ENCODE measurements at places on chromosomes 6 and 20.

- DNase-seq: no peak
Observed at GRCh38 chr6:36955671-36956445, 1.3 kb downstream of the PI16 start.

DNA sequence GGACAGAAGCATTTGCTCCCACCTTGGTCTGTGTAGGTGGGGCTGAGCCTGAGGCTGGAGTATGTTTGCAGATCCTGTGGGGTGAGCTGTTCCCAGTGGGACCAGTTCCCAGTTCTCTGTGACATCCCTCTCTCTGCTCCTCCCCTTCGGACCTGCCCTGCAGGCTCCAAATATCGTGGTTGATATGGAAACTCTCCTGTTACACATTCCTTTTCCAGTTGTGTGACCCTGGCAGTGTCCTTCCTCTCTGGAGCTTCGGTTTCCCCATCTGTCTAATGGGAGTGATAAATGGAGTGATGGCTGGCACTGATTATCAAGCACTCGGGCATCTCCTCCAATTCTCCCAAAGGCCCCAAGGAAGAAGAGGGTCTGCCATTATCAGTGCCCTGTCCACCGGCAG is 15.7 kb upstream of the TGM2 start:
- DNase-seq: no peak

DNA sequence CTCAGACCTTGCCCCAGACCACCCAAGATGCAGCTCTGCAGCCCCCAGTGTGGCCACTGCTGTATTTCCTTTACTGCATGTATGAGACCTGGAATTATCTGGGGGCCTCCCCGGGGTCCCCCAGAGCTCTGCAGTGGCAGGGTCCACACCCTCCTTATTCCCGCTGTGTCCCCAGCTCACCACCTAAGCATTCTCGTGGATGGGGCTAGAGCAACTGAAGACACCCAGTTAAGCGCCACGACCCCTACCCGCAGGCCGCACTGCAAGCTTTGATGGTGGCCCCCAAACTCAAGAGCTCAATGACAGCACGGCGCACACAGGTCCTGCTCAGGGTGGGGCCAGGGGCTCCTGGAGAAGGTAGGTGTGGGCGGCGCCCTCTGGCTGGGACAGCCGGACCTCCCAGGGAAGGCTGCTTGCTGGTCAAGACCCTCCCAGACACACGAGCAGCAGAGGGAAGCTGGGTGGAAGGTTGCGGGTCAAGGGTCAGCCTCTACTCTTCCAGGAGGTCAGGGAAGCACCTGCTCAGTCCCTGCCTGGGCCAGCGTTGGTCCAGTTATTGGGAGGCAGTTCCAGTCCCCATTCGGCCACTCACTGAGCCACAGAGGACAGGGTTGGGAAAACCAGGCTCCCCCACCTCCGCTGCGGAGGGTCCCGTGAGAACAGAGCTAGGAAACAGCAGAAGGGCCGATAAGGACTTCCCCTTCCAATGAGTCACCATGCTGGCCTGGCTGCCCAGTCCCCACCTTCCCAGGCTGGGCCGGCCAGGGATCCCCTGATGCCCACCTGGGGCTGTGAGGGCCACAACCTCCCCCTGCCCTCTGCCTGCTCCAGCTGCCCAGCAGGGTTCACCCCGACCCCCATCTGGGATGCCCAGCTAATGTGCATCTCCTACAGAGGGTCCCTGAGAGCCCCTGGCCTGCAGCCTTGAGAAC is 2.9 kb downstream of the LAMA5 start:
- no peak for DNase-seq

- no peak for DNase-seq
Observed at GRCh38 chr6:12423832-12424231, 133.7 kb downstream of the EDN1 start.

DNA sequence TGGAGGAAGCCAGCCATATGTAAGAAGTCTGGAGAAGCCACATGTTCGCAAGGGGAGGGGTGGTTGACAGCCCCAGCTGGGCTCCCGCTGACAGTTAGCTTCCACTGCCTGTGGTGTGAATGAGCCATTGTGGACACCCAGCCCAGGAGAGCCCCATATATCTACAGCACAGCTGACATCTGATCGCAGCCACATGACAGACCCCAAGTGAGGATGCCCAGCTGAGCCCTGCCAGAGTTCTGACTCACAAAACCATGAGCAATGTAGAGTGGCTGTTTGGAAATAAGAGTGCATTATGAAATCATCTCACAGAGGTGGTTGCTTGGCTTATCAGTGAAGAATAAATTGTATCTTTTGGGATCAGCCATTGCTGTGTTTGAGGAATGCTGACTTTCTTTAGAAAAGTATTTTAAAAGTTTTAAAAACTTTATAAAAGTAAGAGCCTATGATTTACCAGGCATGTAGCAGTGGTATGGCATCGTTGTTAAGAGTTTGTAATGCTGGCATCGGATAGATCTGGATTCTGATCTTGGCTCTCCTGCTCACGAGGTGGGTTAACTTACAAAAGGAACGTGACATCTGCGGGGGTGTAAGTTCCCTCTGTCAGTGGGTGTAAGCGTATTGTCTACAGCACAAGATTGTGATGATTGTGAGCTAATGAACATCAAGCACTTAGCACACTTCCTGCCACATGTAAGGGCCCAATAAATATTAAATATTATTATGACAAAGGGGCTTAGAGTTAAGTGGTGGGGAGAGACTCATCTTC is 24.1 kb downstream of the CFAP61 start:
- DNase-seq: no peak

DNA sequence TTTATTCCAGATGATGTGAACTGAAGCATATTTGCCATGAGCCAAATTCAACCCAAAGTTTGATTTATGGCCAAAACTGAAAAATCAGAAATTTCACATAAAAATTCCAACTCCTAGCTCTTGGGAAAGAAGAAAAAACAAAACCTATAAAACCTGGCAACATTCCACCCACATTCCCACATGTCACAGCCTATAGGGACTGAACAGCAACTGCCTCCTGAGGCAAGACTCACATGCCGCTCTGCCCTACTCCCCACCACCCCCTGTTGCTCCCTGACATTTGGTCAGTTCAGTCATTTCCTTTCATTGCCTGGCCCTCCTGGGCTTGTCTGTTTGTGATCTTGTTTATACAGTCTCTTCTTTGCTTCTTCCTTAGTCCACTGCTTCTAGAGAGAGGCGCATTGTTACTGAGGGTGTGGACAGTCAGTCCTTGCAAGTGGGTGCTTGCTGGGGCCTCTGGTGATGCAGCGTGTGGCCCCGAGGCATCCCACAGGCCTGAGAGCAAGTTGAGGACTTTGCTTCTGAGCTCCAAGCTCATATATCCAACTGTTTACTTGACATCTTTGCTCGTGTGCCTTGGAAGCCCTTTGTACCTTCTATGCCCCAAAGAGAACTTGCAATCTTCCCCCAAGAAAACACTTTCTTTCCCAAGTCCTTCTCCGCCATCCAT is 31.4 kb downstream of the NFATC2 start:
- DNase-seq: no peak

GRCh38 chr20:58173930-58174707 is 54.3 kb downstream of the ANKRD60 start:
- no peak for DNase-seq

- DNase-seq: no peak
Observed at GRCh38 chr20:45798935-45799642, 7.3 kb downstream of the DNTTIP1 start.

- DNase-seq: no peak
Observed at GRCh38 chr6:159700970-159701369, 7.9 kb upstream of the SOD2 start.

- no peak for DNase-seq
Observed at GRCh38 chr6:157877573-157878438, 54.8 kb downstream of the SNX9 start.

DNA sequence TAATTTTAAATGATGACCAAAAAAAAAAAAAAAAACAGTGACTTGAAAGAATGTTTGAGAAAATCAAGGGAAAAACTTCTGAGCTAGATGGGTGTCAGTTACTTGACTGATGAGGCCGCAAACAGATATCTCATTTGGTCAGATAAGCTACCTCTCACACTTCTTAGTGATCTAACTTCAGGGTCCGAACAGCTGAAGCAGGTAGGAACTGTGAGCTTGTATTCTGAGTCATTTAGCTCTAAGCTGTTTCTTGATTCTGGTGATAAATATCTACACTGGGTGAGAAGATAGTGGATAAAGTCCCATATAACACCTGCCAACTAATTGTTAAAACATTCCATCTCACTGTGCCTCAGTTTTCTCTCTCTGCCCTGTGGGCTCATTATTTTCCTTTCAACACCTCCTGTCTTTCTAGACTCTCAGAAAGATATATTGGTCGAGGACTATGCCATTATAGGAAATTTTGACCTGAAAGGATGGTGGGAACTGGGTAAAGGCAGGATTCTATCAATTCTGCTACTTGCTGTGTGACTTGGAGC is 7.7 kb downstream of the KIF3B start:
- no peak for DNase-seq

- no peak for DNase-seq
Observed at GRCh38 chr6:143333081-143333480, 117.4 kb downstream of the ADAT2 start.

GRCh38 chr6:94389218-94389617 is 969.9 kb upstream of the EPHA7 start:
- no peak for DNase-seq

DNA sequence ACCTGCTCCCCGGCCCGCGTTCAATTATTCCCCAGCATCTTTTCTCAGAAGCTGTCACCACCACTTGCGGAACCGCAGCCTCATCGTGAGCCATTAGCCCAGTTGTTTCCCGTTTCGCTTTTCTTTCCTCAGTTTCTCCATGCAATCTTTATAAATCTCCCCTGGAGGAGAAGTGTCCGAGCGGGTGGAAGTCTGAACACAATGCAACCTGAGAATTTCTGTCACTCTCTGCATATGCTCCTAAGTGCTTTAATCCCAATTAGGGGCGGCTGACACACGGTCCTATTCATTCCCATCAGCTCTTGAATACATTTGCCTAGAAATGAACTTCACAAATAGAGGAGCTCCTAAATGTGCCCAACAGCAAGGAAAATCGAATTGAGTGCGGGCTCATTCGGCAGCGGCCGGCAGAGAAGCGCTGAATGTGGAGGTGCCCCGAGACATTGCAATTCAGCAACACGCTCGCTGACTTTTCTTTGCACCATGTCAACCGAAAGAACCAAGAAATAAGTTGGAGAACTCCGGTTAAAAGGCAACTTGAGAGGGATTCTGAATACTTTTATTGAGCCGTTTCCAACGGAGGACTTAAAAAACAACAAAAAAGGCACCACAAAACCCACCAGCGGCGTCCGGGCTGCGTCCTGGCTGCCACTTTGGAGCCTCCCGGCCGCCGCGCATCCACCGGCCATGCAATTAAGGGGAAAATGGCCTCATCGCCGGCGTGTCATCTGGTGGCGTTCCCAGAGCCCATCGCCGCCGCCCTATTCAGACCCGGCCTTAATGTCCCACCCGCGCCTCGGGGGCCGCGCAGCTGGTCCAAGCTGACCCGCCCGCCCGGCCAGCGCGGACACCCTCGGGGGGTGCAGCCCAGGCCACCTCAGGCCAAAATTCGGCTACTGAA is 3.9 kb upstream of the PRDM13 start:
- DNase-seq: no peak

DNA sequence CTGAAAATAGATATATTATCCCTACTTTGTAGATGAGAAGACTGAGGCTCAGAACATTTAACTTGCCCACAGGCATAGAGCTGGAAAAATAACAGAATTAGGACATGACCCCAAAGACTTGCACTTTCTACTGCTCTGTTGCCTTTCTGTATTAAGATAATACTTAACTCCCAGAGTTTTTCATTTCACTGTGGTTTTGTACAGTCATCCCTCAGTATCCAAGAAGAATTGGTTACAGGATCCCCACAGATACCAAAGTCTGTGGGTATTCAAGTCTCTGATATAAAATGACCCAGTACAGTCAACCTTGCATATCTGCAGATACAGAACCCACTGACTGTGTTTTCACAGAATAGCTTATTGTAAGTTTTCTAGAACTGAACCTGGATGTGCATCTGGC is 16.8 kb downstream of the MRS2 start:
- DNase-seq: no peak

- DNase-seq: no peak
Observed at GRCh38 chr20:59232618-59233017, 67.8 kb upstream of the EDN3 start.

- no peak for DNase-seq
Observed at GRCh38 chr6:114288701-114289495, 53.9 kb downstream of the HS3ST5 start.

DNA sequence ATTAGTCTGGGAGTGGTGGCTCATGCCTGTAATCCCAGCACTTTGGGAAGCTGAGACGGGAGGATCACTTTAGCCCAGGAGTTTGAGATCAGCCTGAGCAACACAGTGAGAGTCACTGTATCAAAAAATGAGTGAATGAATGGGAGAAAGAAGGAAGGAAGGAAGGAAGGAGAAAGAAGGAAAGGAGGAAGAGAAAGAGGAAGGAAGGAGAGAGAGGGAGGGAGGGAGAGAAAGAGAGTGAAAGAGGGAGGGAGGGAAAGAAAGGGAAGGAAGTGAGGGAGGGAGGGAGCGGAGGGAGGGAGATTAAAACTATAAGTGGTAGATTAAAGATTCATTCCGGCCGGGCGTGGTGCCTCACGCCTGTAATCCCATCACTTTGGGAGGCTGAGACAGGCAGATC is 28.9 kb upstream of the RREB1 start:
- DNase-seq: no peak

- no peak for DNase-seq
Observed at GRCh38 chr6:157885211-157885788, 62.3 kb downstream of the SNX9 start.

DNA sequence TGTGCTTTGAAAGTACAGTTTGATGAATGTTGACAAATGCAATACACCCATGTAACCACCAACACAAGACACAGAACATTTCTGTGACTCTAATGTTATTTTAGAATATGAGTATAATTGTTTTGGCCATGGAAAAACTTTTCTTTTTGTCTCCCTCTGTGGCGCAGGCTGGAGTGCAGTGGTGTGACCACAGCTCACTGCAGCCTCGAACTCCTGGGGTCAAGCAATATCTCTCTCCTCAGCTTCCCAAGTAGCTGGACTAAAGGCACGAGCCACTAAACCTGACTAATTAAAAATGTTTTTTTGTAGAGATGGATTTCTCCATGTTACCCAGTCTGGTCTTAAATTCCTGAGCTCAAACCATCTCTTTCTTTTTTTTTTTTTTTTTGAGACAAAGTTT is 20.3 kb upstream of the BCAS4 start:
- no peak for DNase-seq

- DNase-seq: no peak
Observed at GRCh38 chr20:46999801-47000465, 105.3 kb downstream of the EYA2 start.

- no peak for DNase-seq
Observed at GRCh38 chr6:135311446-135312200, 130.5 kb downstream of the MYB start.

- no peak for DNase-seq
Observed at GRCh38 chr20:24610341-24611115, 141.1 kb downstream of the SYNDIG1 start.

DNA sequence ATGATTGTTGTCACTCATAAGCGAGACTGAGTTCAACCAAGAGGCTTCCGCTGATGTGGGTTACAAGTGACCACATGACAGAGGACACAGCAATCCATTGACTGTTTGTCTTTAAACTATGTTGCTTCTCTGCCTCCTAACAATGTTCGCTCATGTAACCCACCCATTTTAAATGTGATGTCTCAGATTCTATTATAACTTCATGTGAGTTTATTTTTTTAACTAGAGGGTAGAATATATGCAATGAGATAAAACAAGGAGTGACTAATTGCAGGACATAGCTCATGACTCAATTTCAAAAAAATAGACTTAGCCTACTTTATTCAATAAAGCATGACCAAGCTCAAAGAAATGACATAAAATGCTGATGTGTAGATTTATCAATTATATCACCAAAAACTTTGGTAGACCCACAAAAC is 119.2 kb upstream of the SASH1 start:
- no peak for DNase-seq
